Bronchial epithelial cell (primary cell): ENCODE measurements at places on chromosomes 2 and 18. TPM values are rescaled to one million over a fixed set of nuclear protein-coding genes. Genes with fewer than 3 reads are reported as not detected.

The LRATD1 gene
- 23.2 and 27.8 TPM in 2 replicates for total RNA-seq

The IL1RL2 gene
- total RNA-seq = 1.8 and 2.6 TPM in 2 replicates

The OSR1 gene
- total RNA-seq = 1.3 and 1.7 TPM in 2 replicates

The TOGARAM2 gene
- under 0.01 TPM in 1 of 2 replicates, not detected in the other for total RNA-seq

The DYSF gene
- total RNA-seq = under 0.01 and 2.7 TPM in 2 replicates

The NETO1 gene
- total RNA-seq = not detected in 2 replicates

The SCYGR6 gene
- not detected in 2 replicates for total RNA-seq

The CCDC68 gene
- 3.5 and 4.2 TPM in 2 replicates for total RNA-seq

The LCT gene
- total RNA-seq = under 0.01 TPM in 1 of 2 replicates, not detected in the other

The ATG9A gene
- 26.3 and 36.4 TPM in 2 replicates for total RNA-seq

The LOXHD1 gene
- not detected in 2 replicates for total RNA-seq

The ERLEC1 gene
- total RNA-seq = 52.1 and 75.5 TPM in 2 replicates

The ANXA4 gene
- total RNA-seq = 15.0 and 26.4 TPM in 2 replicates

The HADHA gene
- total RNA-seq = 140 and 155 TPM in 2 replicates

The GALNT5 gene
- 13.6 and 26.1 TPM in 2 replicates for total RNA-seq

The RGPD3 gene
- 0.13 and 0.26 TPM in 2 replicates for total RNA-seq

The OSGEPL1 gene
- 2.8 and 6.6 TPM in 2 replicates for total RNA-seq

The SERPINB10 gene
- total RNA-seq = under 0.01 and 0.79 TPM in 2 replicates

The SERPINB7 gene
- 25.0 and 46.6 TPM in 2 replicates for total RNA-seq

The COLEC11 gene
- 0.26 and 0.38 TPM in 2 replicates for total RNA-seq

The UGGT1 gene
- total RNA-seq = 41.2 and 49.8 TPM in 2 replicates

The GRHL1 gene
- total RNA-seq = 25.5 and 85.5 TPM in 2 replicates

The ARHGAP15 gene
- 0.13 TPM in 1 of 2 replicates, not detected in the other for total RNA-seq

The CXCR1 gene
- total RNA-seq = not detected in 2 replicates

The CD226 gene
- total RNA-seq = 0.53 and 0.64 TPM in 2 replicates

The TUBA4B gene
- total RNA-seq = not detected in 2 replicates

The CCL20 gene
- total RNA-seq = 1.5 and 3.7 TPM in 2 replicates
